Effector CD8-positive, alpha-beta T cell (primary cell): ENCODE measurements at places on chromosomes 11 and 22.

- no peak for DNase-seq
These were observed 127.6 kb upstream of the TEAD1 start for GRCh38 chr11:12546660-12547059.

DNA sequence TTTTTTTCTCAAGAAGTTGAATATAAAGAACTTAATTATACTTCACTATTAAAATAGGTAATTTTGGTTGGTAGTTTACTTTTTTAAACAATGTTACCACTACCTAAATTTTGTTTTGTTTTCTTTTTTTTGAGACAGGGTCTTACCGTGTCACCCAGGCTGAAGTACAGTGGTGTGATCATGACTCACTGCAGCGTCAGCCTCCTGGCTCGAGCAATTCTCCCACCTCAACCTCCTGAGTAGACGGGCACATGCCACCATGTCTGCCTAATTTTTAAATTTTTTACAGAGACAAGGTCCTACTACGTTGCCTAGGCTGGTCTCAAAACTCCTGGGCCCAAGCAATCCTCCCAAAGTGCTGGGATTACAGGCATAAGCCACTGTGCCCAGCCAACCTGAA, 17.6 kb downstream of the SPCS2 start:
- DNase-seq = no peak

GRCh38 chr11:94171693-94172440, 43.2 kb downstream of the PANX1 start:
- no peak for DNase-seq

DNA sequence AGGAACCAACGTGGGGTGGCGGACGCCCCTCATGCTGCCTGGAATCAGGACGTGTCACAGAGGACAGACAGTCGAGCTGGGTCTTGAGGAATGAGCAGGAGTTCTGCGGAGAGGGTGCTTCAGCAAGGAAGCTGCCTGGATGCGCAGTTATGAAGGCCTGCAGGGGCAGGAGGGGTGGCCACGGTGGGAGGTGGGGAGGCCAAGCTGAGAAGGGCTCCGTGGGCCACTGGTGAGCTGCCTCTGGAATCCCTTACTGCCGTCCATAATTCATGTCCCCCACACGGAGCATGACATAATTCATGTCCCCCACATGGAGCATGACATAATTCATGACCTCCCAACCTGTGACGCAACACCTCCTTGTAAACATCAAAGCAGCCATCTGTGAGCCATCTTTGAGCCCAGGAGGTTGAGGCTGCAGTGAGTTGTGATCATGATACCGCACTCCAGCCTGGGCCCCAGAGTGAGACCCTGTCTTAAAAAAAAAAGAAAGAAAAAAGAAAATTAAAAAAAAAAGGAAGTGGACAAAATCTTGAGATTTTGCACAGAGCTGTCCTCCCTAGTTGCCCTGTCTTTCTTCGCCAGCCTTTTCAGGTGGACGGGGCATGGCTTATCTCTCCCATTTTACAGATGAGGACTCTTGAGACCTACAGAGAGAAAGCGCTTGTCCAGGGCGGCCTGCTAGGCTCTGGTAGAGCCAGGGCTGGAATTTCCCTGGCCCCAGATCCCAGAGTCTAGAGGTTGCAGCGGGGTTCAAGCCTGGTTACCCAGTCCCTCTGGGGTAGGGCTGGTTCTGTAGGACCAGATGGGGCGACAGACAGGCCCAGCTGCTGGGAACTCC, 24.3 kb upstream of the PICK1 start:
- DNase-seq = no peak

DNA sequence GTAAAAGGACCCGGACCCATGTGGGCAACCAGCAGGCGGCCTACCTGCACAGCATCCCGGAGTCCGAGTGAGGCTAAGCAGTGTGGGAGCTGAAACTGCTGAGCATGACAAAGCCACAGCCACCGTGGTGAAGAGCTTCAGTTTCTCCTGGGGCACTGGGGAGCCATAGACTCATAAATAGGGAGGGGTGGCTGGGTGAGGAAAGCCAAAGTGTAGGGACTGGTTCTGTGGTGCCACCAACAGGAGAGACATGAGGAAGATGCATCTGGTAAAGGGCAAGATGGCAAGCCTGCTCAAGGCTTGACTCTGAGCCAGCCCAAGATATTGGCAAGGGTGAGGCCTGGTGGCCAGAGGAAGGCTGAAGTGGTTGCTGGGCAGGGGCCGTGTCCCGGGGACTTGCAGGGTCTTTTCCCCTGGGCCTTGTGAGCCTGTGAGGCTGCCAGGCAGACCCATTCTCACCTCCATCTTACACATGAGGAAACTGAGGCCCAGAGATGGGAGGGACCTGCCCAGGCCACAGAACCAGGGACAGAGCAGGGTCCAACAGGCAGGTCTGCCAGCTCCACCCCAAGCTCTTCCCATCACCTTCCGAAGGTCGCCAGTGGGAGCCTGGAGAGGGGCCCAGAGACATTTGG, 30.4 kb downstream of the CYTH4 start:
- DNase-seq = no peak

DNA sequence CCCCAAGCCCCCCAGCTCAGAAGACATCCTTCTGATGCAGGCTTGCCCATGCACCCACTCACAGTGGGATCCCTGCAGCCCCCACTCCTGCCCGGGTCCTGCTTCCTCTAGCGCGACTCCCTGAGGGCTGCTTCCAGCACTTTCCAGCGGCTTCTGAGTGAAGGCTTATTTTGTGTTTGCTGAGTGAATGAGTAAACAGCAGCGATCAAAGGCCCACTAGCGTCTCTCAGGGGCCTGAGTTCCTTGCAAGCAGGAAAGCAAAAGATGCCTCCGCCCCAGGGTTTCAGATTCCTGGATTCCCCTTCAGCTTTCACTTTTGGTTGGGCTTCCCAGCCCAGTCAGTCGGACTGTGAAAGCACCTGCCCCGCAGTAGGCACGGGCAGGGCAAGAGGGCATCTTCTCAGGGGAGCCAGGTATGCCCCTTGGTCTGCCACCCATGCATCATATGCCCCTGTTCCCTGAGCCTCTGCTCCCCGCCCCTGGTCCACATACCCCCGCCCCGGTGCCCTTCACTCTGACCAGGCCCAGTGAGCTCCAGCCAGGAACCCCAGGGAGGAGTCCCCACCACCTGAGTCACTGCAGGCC, 9.2 kb downstream of the FADD start:
- no peak for DNase-seq

- no peak for DNase-seq
These were observed 13.8 kb downstream of the TOM1 start for GRCh38 chr22:35313311-35314121.

GRCh38 chr22:39431216-39431801, 25.5 kb upstream of the MGAT3 start:
- DNase-seq = no peak

GRCh38 chr11:62315431-62315830, 16.6 kb upstream of the SCGB1D4 start:
- no peak for DNase-seq
